ENCODE measurements at places on chromosomes 6 and 20.

DNA sequence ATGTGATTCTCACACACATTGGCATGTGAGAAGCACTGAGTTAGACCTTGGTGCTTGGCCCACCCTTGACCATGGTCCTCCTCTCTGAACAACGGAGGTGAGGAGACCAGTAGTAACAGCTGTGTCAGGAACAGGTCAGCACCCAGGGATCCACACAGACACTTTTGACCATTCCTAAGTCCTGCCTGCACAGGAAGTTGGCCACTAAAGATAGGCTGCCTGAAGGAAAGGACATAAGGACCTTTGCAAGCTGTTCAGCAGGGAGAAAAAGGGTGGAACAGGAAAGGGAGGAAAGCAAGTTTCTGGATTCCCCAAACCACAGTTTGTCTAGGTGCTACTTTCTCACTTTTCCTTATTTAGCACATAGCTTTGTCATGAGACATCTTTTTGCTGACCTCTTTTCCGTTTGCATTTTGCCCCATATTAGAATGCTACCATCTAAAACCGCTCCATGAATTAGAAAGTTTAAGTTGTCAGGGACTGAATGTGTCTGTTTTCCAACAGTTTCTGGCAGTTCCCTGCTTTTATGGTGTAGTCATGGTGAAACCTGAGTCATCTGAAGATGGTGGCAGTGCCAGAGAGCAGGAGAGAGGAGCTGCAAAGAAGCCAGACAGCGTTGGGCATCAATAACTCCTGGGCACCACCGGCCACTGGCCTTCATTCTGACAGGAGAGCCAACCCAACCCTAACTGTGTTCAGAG lies 1.1 kb upstream of the CD109 start:
- no peak for DNase-seq

- no peak for DNase-seq
Observed at GRCh38 chr6:131216246-131216645, 81.0 kb downstream of the AKAP7 start.

DNA sequence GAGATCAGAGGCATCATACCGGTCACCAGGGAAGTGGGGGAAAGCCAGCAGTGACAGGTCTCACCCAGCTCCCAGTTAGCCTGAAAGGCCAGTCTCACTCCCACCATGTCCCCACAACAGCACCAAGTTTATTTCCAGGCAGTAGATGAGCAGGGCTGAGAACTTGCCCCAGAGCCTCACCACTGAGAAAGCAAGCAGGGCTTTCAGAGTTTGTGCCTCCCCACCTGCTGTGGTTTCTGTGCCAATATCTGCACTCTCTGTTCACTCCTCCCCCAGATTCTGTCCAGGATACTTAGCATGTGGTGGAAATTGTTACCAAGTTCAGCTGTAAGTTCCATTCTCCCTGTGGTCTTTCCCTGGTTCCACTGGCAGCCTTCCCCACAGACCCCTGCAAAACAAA lies 255.0 kb upstream of the HTR1E start:
- DNase-seq = no peak

DNA sequence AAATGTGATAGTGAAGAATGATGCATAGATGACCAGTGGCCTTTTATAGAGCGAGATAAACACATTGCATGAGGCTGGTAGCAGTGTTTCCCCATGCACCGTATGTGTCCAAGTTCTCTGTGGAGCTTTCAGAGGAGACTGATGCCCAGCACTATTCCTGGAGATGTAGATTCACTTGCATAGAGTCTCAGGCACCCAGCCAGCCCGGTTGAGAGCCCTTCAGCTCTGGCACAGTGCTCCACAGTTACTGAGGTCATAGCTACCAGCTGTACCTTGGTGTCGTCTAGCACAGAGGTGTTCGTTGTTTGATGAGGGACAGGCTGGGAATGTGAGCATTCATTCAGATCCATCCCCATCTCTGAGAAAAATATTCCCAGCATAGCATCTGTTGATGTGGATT lies 328.9 kb downstream of the FARS2 start:
- DNase-seq = no peak

DNA sequence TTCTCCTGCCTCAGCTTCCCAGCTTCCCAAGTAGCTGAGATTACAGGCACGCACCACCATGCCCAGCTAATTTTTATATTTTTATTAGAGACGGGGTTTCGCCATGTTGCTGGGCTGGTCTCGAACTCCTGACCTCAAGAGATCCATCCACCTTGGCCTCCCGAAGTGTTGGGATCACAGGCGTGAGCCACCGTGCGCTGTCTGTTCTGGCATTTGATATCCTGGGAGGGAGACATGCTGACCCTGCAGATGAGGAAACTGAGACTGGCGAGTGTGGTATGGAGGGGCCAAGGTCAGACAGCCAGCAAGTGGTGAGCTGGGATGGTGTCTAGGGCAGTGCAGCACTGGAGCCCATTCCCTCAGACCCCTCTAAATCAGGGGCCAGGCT lies 44.6 kb downstream of the SRC start:
- DNase-seq = no peak

GRCh38 chr6:157906537-157907061 lies 75.1 kb upstream of the SYNJ2 start:
- no peak for DNase-seq

DNA sequence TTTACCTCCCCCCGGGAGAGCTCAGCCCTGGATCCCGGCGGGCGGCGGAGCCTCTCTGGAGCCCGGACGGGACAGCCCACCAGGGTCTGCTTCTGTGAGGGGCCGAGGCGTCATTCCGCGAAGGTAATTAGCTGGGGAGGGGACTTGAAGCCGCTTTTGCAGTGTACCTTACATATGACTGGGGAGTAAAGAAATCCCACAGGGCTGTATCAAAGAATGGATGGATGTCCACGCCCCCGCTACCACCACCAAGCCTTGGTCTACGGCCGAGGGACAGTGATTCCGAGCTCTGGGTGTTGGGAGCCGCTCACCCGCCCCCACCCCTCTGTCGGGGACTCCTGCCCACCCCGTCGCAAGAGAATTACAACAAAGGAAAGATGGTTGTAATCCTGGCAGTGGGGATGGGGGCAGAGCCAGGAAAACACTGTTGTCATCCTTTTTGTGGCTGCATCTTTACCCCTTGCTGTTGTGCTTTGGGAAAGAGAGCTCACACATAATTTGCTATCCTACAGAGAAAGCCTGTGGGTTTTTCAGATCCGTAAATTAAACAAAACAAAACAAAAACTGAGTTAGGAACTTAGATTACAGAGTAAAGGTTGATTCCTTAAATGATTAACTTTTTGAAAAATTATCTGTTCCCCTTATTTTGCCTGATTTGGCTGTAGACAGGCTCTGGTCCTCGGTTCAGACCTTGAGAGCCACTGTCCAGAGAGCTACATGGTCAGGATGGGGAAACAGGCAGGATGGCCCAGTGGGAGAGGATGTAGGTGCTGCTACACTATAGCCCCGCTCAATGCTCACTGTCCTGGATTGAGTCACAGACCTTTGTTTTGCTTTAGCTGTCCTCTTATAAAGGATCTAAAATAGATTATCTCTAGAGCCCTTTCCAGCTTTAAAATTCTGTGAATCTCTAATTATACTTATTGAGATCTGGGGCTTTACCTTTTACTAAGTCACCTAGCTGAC lies 997 bp upstream of the FBXO30 start:
- peak; percentile 48 for DNase-seq

DNA sequence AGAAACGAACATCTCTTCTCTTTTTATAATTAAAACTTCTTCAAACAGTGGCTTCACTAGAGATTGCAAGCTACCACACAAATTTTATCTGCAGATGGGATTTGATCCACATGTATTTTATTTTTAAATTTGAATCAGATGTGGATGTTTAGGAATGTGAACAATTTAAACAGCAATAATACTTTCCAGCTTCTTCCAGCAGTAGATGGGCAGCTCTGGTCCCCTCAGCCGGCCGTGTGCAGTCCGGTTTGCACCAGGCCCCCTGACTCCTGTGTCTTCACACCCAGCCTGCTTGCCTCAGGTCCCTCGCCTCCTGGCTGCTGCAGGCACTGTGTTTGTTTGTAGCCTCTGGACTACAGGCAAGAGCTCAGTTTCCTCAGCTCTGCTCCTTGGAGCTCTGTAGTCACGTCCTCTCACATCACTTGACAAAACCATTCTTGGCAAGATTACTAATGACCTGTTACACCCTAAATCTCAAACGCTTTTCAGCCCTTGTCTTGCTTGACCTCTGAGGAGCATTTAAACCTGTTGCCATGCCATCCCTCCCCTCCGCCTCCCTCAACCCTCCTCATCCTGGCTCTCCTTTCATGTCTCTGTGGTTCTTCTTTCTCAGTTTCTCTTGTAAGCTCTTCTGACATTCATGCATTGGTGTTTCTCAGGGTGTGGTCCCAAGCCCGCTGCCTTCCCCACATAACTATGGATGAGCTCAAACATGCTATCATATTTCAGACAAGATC lies 13.2 kb upstream of the ZBTB24 start:
- no peak for DNase-seq

DNA sequence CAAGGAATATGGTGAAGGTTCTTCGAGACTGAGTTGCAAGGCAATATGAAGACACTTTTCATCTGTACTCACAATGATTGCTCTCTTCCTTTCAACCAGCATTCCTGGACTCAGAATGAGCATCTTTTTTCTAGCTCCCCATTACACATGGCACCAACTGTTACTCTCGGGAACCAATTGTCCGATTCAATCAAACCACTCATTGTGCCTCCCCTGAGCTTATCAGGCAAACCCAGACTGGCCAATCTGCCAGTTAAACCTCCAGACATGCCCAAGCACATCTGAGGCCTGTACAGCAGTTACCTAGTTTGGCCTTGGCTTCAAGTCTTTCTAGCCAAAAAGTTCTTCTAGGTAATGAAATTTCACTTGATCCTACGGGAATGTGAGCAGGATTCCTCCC lies 164.1 kb downstream of the ID4 start:
- no peak for DNase-seq

DNA sequence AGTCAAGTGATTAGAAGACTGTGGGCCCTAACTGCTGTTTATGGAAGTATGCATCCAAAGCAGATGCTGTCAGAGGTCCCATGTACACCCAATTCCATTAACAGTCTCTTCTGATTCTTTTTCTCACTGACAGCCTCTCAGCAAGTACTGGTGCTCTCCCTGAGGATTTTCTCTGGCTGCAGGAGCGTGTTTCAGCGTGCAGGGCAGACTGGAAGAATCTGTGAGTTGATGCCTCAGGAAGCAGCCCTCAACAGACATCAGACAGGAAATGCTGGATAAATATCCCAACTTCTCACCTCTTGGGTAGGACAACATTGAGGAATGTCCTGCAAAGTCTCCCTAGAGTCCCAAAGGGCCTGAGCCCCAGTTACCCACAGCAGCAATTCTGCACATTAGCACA lies 40.8 kb downstream of the ANKEF1 start:
- DNase-seq = no peak

GRCh38 chr20:63656451-63656850 lies 1.7 kb upstream of the RTEL1 start:
- DNase-seq = no peak
